ENCODE measurements at places on chromosomes 6 and 20.
A peak's percentile ranks its signal among the peaks of the same experiment; 100 is the strongest.

- no peak for DNase-seq
Measured at GRCh38 chr6:148566664-148567350, 180.0 kb upstream of the UST start.

DNA sequence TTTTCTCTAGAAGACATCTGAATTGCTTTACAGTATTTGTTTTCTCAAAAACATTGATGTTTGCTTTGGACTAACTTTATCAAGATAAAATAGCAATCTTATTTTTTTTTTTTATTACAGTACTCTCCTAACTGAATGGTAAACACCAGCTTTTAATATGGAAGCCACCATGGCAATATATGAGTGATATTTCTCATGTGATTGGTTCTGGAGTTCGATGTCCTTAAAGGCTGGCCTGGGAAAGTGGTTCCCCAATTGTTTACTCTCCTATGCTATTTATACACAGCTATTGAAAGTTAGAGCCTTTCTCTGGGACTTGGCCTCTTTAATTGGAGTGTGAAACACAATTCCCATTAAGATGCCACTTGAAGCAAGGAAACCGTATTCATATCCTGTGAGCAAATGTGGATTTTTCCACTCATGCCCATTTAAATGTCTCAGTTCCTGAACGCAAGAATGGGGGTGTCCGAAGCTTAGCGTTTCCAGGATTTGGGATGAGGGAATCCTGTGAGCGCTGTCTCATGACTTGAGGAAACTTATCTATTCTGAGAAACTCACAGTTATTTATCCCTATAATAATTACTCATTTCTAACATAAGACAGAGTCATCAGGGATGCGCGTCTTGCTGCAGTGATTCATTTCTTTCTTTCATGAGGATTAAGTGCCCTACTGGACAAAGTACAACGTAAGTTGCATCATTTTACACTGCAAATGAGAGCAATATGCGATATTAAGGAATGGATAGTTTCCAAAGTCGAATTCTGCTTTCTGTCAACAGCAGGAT lies 143.3 kb upstream of the PREP start:
- no peak for DNase-seq

DNA sequence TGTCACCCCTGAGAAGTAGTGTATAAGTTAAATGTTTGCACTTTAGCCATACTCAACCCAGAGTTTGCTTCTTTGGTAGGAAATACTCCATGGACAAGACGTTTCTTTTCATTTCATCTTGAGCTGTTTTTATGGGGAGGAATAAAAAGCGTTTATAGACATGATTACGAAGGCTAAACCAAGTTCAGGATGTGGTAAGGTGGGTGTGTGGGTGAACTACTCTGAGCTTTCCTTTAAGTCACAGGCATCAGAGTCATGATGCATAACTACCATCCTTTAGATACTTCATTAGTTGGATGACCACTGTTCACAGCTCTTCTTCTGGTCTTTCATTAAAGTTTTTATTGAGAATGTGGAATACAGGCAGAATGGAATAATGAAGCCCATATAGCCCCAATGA lies 48.9 kb downstream of the EBF4 start:
- DNase-seq: no peak

DNA sequence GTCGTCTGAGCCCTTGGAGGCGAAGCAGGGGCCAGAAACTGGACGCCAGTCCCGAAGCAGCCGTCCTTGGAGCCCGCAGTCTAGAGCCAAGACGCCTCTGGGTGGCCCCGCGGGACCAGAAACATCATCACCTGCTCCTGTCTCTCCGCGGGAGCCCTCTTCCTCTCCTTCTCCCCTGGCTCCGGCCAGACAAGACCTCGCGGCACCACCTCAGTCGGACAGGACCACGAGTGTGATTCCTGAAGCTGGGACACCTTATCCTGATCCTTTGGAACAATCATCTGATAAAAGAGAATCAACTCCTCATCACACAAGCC lies 416 bp downstream of the RSPH4A start:
- DNase-seq: no peak

- no peak for DNase-seq
Measured at GRCh38 chr20:60306551-60306950, 348.3 kb downstream of the CDH26 start.

GRCh38 chr6:10540073-10540746 lies 19.1 kb downstream of the GCNT2 start:
- DNase-seq: no peak

GRCh38 chr20:22584522-22584921 lies at the start of gene FOXA2:
FOXA2 (minus strand) TSS chr20:22584572; CDS start chr20:22584278, 294 bp downstream.
- DNase-seq: no peak

DNA sequence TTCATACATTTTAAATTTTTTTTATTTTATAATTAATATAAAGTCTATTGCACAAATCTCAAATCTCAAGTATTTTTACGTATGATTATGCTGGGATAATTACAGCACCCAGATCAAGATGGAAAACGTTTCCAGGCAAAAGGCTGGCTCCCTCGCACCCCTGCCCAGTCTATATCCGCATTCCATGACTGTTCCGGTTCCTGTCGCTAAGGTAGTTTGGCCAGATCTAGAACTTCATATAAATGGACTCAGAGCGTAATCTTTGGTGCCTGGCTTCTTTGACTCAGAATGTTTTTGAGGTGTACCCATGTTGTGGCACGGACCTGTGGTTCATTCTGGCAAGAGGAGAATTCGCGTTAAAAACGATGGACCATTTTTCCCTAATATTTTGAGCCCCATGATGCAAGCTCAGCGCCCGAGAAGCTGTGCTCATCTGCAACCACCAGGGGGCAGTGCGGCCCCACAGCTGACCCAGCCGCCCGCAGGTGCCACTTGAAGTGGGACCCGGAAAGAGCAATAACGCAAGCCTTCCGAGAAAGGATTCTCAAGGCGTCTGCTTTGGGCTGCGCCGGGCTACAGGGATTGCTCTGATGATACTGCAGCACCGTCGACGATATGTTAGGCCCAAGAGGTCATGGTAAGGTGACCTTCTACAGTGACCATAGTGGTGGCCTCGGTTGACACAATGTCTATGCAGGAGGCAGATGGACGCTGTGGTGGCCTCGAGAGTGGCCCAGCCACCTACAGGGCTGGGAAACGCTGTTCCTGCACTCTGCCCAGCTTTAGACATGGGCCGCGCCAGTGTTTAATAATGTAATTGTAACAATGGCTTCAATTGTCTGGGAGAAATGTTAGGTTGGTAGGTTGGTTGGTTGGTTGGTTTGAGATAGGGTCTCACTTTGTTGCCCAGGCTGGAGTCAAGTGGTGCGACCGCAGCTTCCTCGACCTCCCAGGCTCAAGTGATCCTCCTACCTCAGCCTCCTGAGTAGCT lies 160.1 kb downstream of the ZMYND8 start:
- peak; percentile 55 for DNase-seq

- no peak for DNase-seq
Measured at GRCh38 chr6:92879526-92879925, 539.8 kb downstream of the EPHA7 start.

GRCh38 chr6:65546894-65547293 lies 160.1 kb downstream of the EYS start:
- no peak for DNase-seq

- no peak for DNase-seq
Measured at GRCh38 chr6:130655586-130655985, 171.6 kb upstream of the SMLR1 start.

DNA sequence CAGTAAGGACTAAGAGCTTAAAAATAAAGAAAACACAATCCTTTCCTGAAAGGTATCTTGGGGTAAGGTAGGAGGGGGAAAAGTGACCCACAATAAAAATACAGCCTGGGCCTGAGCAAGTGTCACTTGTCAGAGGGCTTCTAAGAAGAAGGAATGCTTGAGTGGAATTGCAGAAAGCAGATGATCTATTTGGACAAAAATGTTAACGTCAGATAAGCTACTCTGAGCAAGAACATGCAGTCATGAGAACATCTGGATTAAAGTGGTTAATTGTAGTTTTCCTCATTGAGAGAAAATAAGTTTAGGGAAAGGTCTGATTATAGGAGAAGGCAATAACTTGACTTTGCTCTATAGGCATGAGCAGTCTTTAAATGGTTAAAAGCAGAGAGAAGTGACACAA lies 581.9 kb downstream of the HTR1B start:
- no peak for DNase-seq

DNA sequence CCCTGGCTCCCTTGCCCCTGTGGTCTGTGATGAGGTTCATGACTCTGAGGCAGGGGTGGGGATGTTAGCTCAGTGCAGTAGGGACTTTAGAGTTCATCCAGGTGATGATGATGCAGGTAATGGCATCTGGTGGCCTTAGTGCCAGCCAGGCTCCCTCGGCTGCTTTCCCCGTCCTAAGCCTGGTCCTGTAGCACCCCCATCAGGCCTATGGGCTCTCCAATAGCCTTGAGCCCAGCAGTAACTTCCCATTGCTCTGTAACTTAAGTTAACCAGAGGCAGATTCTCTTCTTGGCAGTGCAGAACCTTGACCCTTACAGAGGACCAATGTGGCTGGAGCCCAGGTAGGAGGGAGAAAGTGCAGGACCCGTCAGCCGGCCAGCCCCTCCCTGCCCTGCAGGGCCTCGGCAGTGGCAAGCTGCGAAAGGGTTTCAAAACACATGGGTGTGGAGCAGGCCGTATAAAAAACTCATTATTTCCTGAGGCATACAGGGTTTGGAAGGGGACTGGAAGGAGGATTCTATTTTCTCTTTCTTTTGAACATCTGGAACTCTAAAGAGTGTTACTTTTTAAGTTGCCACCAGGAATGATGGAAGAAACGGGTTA lies 406.9 kb downstream of the CDH26 start:
- no peak for DNase-seq

DNA sequence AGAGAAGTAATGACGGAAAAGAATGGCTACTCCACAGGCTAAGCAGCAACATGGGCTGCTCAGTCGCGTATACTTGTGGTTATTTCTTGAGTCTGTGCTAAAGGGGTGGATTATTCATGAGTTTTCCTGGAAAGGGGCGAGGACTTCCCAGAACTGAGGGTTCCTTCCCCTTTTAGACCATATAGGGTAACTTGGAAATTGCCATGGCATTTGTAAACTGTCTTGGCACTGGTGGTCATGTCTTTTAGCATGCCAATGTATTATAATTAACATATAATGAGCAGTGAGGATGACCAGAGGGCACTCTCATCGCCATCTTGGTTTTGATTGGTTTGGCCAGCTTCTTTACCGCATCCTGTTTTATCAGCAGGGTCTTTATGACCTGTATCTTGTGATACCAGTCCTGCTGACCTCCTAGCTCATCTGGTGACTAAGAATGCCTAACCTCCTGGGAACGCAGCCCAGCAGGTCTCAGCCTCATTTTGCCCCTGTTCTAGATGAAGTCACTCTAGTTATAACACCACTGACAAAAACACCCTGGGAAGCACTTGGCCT lies 11.4 kb downstream of the LBP start:
- no peak for DNase-seq

- DNase-seq: no peak
Measured at GRCh38 chr20:59920944-59921343, 12.5 kb downstream of the SYCP2 start.

DNA sequence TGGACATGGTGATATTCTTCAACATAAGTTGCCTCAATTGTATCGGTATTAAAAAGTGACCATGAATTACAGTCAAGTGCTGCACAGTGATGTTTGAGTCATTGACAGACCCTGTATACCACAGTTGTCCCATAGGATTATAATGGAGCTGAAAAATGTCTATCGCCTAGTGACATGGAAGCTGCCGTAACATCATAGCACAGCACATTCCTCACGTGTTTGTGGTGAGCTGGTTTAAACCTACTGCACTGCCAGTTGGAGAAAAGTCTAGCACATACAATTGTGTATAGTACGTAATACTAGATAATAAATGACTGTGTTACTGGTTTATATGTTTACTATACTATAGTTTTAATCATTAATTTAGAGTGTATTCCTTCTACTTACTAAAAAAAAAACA lies 150.2 kb downstream of the CDH26 start:
- DNase-seq: no peak

DNA sequence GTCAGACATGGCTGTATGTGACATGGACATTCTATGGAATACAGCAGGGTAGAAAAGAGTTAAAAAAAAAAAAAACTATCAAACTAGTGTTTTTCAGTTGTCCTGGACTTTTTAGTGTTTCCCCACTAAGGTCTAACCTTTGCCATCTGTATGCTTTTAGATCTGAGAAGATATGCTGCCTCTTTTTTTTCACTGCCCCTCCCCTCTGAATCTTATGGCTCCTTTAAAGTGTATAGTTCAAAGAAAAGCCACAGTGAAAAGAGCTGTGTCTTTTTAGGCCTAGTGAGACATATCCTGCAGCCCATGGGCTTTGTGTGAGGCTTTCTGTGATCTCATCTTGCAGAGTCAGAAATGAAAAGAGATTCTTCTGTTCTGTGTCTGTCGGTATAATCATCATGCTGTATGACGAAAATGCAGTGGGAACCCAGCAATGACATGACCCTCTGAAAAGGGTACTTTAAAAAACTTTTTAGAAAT lies 29.3 kb downstream of the ADGRG6 start:
- DNase-seq: no peak

GRCh38 chr6:73969971-73970970 lies 274.3 kb downstream of the CD109 start:
- no peak for DNase-seq

DNA sequence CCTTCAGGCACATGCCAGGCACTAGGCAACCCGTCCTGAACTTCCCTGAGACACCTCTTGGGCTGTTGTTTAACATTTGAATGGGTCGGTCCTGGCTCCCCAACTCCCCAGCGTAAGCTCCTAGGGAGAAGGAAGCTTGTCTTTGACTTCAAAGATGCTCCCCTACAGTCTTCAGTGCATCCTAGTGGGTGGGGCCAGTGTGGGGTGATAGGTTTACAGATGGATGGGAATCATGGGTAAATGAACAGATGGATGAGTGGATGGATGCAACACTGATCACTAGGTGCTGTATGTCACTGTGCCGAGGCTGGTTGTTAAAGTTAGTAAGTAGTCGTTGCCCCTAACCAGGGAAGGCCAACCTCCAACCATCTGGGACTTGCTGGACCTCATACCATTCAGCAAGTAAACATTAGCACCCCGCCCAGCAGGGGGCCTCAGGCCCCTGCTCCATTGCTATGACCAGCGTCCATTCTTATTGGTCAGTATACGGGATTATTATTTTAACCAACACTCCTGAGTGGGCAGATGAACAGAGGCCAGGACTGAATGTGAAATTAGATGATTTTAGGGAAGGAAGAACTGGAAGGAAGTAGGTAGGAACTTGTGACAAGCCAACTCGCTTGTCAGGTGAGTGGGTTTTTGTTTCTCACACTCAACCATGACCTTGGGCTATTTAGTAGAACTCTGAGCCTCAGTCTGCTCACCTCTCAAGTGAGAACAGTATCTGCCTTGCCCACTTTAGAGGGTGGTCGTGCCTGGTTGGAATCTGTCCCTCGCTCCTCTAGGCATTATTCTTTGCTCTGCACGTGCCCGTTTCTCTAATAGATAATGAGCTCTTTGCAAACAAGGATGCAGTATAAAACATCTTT lies 82.9 kb upstream of the FOXP4 start:
- DNase-seq: no peak

DNA sequence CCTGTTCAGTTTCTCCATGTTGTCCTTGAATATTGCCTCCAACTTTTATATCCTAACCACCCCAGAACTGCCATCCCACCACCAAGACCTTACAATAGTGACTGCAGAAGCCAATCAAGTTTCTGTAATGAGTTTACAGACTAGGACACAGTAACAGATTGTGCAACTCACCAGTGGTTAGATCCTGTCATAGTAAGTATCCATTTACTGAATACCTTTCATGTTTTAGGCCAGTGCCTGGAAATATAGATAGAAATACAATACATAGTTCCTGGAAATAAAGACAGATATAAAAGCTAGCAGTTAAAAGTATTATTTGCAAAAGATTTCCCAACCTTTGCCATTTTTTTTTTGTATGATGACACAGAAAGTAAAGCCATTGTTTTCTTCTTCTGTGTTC lies 471.8 kb upstream of the BTBD3 start:
- no peak for DNase-seq
